H9 (cell line): ENCODE measurements at places on chromosomes 13 and 19. TPM values are rescaled to one million over a fixed set of nuclear protein-coding genes. Genes with fewer than 3 reads are reported as not detected.
A peak's percentile ranks its signal among the peaks of the same experiment; 100 is the strongest.

GRCh38 chr13:28355046-28355821 lies 139.7 kb downstream of the FLT1 start:
- DNase-seq, result no peak

GRCh38 chr19:35789195-35789977 lies 14.0 kb downstream of the ARHGAP33 start:
- DNase-seq, result peak; percentile 20

Gene LILRB5
- total RNA-seq, result 0.09 TPM in 1 of 2 replicates, not detected in the other

DNA sequence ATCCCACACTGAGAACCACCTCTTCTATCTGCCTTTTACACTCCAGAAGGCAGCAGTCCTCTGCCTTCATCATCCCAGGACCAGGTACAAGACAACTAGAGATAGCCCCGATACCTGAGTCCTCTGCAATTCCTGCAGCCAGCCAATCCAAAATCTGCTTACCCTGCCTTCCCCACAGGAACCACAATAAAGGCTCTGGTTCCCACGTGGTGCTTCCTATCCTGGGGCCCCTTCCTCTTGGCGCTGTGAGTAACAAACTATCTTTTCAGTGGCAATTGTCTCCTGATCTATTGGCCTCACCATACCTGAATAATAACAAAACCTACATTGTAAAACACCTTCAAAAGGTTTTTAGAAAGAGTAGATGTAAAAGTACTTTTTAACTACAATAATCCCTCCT lies 63.1 kb downstream of the ZDHHC20 start:
- DNase-seq, result no peak

Gene CCNE1
- 40.2 and 42.1 TPM in 2 replicates for total RNA-seq
